ENCODE measurements at places on chromosomes 3 and 15.

DNA sequence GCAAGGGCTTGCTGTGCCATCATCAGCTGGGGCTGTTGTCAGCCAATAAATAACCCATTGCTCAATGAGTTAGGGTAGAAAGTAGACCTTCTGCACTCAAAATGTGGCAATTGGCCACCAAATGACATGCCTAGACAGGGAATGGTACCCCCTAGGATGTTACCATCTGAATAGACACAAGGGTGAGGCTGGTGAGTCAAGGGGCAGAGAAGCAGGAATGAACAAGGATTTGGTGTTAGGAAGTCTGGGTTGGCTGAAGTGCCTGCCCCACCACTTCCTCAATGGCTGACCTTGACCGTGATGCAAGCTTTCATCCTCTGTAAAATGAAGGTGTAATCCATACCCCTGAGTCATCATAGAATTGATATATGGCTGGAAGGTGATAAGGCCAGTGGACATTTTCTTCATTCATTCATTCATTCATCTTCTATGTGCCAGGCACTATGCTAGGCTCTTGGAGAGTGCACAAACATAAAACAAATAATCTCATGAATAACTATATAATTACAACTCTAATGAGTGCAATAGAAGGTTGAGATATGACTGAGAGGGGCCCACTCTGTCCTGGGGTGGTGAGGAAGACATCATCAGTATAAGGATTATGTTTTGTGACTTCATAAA lies 4.4 kb upstream of the CA12 start:
- DNase-seq: no peak

DNA sequence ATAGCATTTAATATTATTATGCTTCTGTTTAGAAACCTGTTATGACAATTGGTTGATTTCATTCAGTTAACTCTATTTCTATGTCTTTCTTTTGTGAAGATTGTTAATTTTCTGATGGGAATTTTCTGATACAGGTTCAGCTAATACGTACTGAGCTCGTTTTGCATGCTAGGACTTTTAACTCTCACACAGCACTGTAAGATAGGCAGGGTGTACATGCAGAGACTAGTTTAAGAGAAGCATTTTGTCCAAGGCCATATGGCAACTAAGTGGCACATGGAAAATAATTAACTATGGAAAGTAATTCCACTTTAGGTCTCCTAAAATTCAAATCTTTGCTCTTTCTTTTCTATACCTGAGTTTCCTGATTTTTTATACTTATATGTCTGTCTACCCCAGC lies 81.9 kb downstream of the IL1RAP start:
- DNase-seq: no peak

DNA sequence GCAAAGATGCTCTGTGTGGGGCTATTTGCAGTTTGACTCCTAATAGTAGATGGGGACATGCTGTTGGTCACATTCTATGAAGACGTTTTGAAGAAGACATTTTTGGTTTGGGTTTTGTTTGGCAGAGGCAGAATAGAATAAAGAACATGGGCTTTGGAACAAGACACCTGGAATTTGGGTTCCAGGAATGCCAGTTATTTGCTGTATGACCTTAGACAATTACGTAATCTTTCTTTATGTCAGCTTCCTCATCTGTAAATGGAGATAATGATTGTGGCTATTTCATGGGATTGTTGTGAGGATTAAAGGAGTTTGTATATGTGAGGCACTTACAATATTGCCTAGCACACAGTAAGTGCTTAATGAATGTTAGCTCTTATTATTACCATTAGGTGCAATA lies 91.6 kb downstream of the MESD start:
- DNase-seq: no peak

- DNase-seq: no peak
These were observed 130.6 kb downstream of the LRIG1 start for GRCh38 chr3:66370179-66370578.

DNA sequence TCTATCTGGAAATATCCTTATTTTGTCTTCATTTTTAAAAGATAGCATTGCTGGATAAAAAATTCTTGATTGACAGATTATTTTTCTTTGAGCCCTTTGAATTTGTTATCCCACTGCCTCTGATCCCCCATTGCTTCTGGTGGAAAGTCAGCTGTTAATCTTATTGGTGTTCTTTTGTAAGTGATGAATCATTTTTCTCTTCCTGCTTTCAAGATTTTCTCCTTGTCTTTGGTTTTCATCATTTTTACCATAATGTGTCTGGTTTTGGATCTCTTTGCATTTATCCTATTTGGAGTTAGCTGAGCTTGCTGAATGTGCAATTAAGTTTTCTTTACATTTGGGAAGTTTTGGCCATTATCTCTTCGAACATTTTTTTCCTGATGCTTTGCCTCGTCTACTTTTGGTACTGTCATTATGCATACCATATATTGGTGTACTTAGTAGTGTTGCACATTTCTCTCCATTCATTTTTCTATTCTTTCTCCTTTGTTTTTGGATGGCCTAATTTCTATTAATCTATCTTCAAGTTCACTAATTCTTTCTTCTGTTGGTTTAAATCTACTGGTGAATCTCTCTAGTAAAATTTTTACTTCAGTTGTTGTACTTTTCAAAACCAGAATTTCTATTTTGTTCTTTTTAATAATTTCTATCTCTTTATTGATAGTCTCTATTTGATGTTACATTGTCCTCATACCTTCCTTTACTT lies 440.0 kb upstream of the PROK2 start:
- DNase-seq: no peak

DNA sequence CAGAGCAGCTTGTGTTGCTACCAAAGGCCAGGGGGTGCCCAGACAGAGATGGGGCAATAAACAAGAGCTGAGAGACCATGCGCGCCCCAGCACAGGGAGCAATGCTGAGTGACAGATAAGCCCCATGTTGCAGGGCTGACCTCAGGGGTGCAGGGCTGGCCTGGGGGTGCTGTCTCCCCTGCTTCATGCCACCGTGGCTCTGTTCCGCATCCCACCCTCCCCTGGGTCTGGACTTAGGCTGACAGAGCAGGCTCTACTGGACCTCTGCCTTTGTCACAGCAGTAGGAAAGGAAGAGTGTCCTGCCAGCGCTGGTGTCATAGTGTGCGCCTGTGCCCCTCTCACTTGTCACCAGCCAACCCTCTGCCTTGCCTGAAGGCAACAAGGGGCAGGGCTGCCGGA lies 67.4 kb upstream of the IQSEC1 start:
- no peak for DNase-seq

GRCh38 chr3:112611752-112612515 lies 29.0 kb downstream of the CCDC80 start:
- no peak for DNase-seq

DNA sequence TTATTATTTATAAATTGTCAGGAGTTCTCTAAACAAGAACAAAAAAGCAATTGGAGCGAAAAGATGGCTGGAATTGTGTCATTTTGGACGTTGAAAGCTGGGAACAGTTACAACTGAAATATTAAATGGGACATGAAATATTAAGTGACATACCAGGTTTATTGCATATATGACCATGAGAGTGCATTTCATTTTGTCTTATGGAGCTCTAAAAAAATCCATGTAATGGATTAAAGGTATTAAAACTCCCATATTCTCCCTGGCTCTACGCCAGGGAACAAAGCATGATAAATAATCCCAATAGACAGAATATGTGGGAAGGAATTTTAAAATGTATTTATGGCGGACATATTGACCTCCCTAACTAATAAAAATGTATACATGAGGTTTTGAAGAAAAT lies 17.7 kb downstream of the RARB start:
- DNase-seq: no peak

DNA sequence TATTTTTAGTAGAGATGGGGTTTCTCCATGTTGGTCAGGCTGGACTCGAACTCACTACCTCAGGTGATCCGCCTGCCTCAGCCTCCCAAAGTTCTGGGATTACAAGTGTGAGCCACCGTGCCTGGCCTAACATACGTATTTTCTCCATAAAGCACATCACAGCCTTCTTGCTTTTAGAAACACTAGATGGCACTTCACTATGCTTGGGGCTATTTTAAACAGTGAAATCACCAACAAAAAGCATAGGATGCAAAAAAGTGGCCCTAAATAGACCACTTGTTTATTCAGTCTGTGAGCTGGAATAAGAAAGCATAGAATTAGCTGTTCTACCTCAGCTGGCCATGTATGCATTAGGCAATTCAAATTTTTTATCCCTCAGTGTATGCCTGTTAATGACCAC lies 46.0 kb downstream of the PRICKLE2 start:
- DNase-seq: no peak

Measured in dorsolateral prefrontal cortex (tissue), 122 donors.